GM04503 (cell line): ENCODE measurements at places on chromosomes 3 and 15.
A peak's percentile ranks its signal among the peaks of the same experiment; 100 is the strongest.

DNA sequence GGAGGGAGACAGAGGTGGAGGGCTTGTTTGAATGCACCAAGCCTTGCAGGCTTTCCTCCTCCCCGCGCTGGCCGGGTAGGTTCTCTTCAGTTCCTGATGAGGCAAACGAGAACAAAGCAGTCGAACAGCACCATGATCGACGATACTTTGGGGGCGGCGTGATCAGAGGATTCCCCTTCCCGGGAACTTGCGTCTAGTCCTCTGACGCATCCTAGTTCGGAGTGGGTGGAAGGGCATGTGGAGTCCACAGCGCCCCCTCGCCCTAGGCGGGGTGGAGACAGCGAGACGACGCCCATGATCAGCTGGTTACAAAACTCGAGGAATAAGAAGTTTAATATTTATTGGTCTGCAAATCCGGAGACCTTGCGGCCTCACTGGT lies 452 bp upstream of the SV2B start:
- no peak for DNase-seq

DNA sequence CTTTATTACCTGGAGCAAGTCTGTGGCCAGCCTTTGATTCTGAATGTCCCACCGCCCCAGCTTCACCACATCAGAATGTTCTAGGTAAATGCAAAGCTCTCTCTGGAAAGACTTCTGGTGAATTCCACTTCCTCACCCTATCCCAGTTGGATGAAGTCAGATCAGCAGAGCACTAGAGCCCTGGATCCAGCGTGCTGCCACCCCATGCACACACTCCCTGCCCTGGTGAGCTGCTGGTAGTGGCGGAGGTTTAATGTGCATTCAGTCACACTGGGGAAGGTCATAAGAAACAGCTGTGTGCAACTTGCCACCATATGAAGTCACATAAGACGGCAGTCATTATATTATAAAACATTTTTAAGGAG lies 16.3 kb upstream of the SLC41A3 start:
- DNase-seq = no peak

DNA sequence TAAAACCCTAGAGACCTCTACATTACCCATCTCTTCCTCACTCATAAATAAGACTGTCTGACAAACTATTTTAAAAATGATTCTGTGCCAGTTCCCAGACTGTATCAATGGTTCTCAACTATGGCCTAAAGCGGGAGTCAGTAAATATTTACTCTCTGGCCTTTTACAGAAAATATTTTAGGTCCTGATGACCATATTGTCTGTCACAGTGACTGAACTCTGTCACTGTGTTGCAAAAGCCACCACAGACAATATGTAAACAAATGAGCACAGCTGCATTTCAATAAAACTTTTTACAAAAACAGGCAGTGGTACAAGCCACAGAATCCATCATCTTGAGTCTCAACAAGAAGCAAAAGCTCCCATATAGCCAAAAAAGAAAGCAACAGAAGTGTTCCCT lies 45.4 kb downstream of the PLOD2 start:
- no peak for DNase-seq

DNA sequence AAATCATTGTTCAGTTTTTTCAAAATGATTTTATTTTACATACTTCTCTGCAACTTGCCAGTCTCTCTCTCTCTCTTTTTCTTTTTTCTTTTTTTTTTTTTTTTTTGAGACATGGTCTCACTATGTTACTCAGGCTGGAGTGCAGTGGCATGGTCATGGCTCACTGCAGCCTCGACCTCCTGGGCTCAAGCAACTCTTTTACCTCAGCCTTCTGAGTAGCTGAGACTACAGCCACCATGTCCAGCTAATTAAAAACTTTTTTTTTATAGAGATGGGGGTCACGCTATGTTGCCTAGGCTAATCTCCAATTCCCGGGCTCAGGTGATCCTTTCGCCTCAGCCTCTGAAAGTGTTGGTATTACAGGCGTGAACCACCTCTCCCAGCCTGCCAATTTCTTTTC lies 12.1 kb upstream of the ARID3B start:
- DNase-seq = no peak

- no peak for DNase-seq
Observed at GRCh38 chr3:73384091-73384906, 240.4 kb downstream of the PDZRN3 start.

- no peak for DNase-seq
Observed at GRCh38 chr3:184419171-184419570, 39.3 kb downstream of the CHRD start.

- DNase-seq = no peak
Observed at GRCh38 chr3:16277471-16277870, 12.5 kb downstream of the OXNAD1 start.

DNA sequence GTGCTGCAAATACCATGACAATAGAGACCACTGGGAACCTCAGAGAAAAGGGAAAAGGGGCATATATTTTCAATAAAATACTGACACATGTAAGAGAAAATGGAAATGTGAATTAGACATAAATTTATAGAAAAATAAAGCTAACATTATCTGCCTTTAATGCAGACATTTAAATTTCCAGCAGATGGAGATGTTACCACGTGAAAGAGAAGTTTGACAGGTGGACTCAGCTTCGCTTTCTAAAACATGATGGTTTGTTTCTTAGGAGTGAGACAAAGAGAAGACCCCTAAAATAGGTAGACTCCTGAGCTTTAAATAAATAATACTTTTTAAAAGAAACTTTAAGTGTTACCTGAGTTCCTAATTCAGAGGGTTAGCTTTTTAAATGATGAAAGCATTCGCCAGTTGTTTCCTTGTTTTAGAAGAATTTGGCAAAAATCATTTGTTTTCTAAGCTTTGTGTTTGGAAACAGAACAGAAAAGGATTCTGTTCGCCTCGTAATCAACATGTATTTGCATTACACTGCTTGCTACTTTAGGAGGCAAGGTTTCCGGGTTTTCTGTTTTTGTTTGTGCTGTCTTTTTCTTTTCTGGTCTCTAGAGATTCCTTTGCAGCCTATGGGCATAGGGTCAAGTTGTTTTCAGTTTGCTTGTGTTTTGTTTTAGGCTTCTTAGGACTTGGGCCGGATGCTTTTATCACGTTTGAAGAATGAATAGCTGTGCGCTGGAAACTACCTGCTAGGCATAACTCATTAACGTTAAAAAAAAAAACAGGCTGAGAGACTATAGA lies 271.4 kb downstream of the THSD4 start:
- DNase-seq = no peak

GRCh38 chr3:14636496-14637087 lies 15.0 kb upstream of the CCDC174 start:
- DNase-seq = no peak

- no peak for DNase-seq
Observed at GRCh38 chr3:176766862-176767261, 430.4 kb downstream of the TBL1XR1 start.

GRCh38 chr3:64666171-64666588 lies 21.6 kb downstream of the ADAMTS9 start:
- DNase-seq = peak; percentile 44

DNA sequence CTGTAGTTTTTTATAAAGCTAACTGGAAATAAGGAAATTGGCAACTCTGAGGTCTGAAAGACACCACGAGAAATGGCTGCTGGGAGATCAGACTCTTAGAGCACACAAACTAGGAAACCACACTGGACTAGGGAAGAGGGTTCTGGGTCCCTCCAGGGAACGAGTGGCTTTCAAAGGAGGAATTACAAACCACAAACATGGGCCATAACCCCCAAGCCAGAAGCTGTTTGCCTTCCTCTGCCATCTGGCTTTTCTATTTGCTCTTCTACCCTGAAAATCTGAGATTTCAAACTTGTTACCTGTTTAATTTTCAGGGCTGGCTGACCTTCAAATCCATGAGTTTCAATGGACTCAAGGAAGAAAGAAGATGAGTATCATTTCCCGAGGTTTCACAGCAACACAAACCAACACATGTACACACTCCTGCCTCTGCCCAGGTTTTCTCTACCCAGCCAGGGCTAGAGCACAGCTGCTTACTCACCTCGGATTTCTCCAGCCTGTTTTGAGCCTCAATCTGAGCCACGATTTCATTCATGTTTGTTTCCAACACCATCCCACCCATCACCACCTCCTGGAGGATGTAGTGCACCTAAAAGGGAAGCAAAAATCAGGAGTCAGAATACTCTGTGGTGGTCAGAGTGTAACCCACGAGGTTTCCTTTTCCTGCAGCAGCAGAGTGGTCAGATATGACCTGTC lies 22.6 kb upstream of the ANPEP start:
- no peak for DNase-seq

DNA sequence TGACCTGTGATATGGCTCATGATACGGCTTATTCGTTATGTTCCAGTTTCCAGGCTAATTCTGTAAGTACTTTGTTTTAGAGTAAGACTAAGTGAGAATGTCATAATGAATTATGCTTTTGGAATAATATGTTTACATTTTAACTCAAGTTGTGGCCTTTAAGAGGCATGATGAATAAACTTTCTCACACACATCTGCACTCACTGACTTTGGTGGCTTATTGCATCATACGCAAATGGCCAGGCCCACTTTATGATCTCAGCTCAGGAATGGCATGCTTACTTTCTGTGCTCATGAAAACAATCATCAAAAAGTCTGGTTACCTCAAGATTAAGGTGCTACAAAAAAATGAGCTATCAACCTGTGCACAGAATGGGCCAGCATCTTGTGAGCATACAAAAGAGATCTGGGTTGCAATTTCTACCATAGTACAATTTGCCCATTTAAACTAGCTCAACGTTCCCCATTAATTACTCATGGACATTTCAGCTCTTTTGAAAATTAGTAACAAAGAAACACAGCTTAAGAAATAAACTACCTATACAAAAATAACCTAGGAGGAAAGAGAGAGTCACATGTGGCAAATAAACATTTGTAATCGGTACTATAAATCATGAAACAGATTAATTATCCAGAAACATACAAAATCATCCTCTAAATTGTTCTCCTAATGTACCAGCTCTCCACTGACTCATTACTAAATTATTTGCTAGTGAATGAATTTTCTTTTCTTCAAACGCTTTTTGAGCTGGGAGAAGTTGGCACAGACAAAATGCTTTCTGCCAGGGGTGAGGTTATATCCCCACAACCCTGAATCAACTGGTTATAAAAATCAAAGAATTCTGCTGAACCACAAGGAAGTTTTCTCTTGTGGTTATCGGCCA lies 439.0 kb upstream of the ADAMTS9 start:
- DNase-seq = peak; percentile 22

DNA sequence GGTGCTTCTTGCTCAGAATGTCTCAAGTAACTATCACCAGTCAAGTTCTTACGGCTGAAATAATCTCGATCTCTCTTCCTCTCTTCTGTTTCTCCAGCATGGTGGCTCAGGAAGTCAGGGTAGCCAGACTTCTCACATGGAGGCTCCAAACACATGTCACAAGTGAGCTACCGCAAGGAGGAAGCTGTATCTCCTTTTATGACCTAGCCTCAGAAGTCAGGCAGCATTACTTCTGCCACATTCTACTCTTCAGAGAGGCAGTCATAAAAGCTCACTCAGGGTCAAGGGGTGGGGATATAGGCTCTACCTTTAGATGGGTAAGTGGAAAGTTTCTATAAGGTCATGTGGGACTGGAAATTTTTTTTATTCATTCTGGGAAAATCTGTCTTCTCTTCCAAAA lies 86.6 kb upstream of the NEO1 start:
- no peak for DNase-seq
